ENCODE measurements at places on chromosomes 6 and 20.

GRCh38 chr20:3744806-3745685 lies 12.6 kb downstream of the HSPA12B start:
- peak; percentile 31 for DNase-seq

GRCh38 chr6:46338131-46338530 lies 153.1 kb downstream of the RCAN2 start:
- no peak for DNase-seq

- DNase-seq = no peak
Observed at GRCh38 chr6:144637541-144637940, 352.4 kb downstream of the UTRN start.

DNA sequence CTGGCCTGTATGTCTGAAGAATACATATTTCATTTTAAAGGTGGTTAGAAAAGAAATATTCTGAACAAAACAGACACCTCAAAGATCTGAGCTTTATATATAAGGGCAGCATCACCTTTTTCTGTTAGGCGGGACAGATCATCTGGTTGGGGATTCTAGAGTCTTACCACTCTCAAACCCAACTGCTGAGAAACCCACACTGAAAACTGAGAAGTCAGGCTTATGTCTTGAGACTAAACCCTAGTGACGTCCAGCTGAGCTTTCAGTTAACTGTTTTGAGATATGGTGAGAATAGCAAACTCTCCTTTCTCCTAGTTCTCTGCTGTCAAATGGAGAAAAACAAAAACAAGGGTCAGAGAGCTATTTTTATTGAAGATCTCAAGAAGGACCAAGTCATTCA lies 63.7 kb upstream of the CCN6 start:
- no peak for DNase-seq

DNA sequence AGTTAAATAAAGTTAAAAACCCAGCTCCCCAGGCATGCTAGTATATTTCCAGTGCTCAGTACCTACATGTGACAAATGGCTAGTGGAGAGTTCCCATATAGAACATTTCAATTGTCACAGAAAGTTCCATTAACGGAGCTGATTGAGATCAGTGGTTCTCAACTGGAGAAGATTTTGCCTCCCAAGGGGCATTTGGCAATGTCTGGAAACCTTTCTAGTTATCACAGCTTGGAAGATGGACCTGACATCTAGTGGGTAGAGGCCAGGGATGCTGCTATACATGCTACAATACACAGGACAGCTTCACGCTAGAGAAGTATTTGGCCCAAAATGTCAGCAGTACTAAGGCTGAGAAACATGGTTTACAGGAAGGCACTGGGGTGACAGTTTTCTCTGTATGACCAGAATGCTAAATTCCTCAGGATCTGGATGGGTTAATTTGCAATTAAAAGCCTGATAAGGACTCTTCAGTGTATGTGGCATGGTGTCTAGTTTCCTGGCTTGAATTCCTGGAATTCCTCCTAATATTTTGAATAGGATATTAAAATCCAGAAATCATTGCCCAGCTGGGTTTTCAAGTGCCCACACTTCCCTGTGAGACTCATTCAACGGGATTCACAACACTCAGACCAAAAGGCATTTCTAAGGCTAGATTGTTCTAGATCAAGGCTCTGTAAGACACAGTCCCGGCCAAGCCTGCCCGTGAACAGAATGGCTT lies 84.7 kb upstream of the SALL4 start:
- DNase-seq = no peak

- no peak for DNase-seq
Observed at GRCh38 chr6:85579581-85579980, 14.1 kb downstream of the SNX14 start.

DNA sequence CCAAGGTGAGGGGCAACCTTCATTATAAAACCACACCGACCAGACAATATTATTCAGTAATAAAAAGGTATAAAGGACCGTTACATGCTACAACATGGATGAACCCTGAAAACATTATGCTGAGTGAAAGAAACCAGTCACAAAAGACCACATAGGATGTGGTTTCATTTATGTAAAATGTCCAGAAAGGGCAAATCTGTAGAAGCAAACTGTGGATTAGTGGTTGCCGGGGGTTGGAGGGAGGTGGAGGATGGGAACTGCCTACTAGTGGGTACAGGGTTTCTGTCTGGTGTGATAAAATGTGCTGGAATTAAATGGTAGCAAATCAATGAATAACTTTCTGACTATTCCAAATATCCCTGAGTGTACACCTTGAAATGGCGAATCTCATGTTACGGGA lies 10.2 kb upstream of the PRND start:
- DNase-seq = no peak

DNA sequence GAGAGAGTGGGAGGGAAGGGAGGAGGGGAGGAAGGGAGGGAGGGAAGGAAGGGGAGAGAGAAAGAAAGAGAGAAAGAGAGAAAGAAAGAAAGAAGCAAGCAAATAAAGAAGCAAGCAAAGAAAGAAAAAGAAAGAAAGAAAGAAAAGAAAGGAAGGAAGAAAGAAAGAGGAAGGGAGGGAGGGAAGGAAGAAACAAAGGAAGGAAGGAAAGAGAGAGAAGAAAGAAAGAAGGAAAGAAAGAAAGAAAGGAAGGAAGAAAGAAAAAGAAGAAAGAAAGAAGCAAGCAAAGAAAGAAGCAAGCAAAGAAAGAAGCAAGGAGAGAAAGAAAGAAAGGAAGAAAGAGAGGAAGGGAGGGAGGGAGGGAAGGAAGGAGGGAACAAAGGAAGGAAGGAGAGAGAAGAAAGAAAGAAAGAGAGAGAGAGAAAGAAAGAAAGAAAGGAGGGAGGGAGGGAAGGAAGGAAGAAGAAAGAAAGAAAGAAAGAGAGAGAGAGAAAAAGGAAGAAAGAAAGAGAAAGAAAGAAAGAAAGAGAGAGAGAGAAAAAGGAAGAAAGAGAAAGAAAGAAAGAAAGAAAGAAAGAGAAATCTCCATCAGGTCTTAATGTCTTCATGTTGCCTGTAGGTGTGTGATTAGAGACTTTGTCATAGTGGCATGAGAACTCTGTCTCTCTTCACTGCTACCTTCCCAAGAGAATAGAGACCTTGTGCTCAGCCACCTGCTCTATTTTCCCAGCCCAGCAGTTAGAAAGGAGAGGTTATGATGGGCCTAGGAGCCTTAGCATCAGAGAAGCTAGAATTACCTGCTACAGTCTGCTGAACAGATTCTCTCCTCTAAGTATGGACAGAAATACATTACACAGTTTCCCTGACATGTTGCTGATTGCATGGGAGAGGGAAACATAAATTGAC lies 5.0 kb downstream of the SEMG1 start:
- DNase-seq = no peak

GRCh38 chr6:72031471-72031870 lies 145.1 kb downstream of the RIMS1 start:
- DNase-seq = no peak

DNA sequence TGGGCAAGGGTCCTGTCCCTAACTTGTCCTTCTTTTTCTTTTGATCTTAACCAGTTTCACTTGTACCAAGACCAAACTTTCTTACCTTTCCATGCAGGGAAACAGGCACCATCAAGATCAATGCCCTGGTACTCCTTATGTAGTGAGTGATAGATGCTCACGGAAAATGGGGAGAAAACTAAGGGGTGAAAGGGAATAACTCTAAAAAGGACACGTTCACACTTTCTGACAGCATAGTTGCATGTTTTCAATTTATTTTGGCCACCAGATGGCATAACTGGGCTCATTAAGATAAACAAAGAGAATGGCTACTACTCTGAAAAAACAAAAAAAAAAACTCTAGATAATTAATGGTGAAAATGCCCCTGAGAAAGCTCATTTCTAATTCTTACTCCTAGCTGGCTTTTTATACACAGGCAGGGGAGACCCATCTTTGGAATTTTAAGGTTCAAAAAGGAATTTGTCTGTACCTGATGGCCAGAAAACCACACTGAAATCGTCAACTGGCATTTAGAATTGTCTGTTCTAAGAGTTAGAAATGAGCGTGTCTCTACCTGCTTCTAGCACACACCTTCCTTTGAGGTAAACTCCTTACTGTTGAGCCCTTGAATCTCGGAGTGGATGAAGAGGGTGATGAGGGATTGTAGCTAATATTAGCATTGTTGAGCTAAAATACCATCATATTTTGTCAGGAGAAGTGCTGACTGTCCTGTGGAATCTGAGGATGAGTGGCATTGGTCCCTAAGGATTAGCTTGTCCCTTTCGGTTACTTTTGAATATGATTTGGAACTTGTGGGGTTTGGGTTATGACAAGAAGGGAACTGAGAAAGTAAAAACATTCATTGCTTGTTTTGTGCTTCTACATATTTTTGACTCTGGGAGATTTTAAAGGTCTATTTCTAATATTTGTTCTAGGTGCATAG lies 62.2 kb upstream of the DDR1 start:
- DNase-seq = no peak

DNA sequence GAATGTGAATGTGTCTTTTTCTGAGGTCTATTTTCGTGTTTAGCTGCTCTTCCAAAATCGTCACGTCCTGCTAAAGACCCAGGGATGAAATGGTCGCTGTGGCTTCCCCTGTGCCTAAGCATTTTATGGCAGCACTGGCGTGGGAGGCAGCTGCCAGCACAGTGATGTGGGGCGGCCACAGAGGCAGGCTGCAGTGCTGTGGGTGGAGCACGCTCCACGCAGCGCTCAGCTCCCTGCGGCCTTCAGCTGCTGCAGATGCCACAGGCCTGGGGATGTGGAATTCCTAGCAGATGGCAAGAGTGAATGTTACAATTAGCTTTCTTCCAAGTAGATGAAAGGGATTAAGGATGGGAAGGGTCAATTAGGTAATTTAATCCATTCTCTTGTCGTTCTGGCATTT lies 242.6 kb downstream of the SMOC2 start:
- peak; percentile 11 for DNase-seq

GRCh38 chr6:158413814-158414565 lies 101.7 kb downstream of the TULP4 start:
- DNase-seq = no peak

- no peak for DNase-seq
Observed at GRCh38 chr20:48813930-48814546, 13.8 kb downstream of the PREX1 start.

DNA sequence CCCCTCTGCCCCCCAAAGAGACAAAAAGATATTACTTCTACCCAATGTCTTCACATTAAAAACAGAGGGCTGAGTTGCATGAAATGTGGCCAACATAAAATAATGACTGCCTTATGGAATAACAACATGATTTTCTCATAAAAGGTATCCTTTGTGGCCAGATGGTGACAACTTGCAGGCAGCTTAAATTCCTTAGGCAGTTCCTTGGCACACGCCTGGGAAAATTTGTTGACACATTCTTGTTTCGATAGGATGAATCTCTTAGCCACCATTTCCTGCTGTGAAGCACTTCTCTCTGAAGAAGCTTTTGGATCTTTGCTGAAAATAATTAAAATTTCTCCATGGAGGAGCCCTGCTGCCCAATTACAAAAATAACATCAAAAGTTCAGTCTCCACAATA lies 109.0 kb upstream of the COL21A1 start:
- DNase-seq = no peak
